Nephron progenitor cell (in vitro differentiated cells): ENCODE measurements at places on chromosomes 4 and X.

DNA sequence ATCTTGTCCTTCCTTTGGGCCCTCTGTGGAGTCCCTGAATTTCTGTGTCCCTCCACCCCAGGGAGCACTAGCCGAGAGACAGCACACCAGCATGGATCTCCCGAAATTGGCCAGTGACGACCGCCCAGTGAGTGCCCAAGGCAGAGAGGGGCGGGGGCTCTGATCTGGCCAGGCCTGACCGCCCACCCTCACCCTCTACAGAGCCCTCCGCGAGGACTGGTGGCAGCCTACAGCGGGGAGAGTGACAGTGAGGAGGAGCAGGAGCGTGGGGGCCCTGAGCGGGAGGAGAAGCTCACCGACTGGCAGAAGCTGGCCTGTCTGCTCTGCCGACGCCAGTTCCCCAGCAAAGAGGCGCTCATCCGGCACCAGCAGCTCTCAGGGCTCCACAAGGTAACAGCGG lies 8.4 kb upstream of the UBA1 start:
- DNase-seq, result no peak

- DNase-seq, result no peak
These were observed 21.0 kb downstream of the TRMT44 start for GRCh38 chr4:8461616-8462015.

DNA sequence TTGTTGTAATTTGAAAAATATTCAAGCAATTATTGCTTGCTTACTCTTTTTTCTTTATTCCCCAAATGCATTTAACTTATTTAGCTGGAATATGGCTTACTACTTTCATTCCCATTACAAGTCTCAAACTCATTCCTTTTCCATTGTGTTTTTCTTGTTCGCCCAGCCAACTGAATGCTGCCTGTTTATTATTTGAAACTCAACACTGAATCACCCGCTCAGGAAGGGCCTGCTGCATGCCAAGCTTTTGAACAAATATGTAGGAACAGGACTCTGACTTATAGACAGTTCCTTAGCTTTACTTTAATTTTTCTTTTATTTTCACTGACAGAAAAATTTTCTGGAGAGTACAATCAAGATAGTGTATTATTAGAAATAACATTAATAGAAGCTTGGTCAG lies 12.9 kb downstream of the PCDH18 start:
- DNase-seq, result no peak

- no peak for DNase-seq
These were observed 112.9 kb downstream of the FRYL start for GRCh38 chr4:48667148-48667547.

GRCh38 chr4:87843936-87844335 lies 11.2 kb downstream of the MEPE start:
- no peak for DNase-seq
